ENCODE measurements at places on chromosomes 5 and 9.

GRCh38 chr5:176497852-176498251, 39.4 kb downstream of the RNF44 start:
- DNase-seq = no peak

GRCh38 chr9:120931231-120932085, 4.9 kb upstream of the TRAF1 start:
- no peak for DNase-seq

DNA sequence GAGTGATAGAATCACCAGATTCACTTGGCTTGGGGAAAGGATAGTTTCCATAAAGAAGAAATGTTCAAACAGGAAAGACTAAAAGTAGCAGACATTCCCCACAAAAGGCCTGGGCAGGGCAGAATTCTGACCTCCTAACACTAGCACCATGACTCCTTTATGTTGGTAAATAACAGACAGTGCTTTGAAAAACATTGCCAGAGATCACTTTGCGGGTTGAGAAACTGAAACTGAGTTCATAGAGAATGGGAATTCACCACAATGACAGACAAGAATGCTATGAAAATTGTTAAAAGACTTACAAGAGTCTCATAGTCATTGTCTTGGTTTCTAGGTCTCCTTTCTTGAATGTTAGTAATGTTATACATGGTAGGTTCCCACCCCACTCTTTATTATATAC, 172.5 kb upstream of the GLRA1 start:
- DNase-seq = no peak

- no peak for DNase-seq
These were observed 2287.4 kb upstream of the WWC1 start for GRCh38 chr5:166004006-166004405.

- no peak for DNase-seq
These were observed 1.8 kb downstream of the PHF19 start for GRCh38 chr9:120875195-120875565.

DNA sequence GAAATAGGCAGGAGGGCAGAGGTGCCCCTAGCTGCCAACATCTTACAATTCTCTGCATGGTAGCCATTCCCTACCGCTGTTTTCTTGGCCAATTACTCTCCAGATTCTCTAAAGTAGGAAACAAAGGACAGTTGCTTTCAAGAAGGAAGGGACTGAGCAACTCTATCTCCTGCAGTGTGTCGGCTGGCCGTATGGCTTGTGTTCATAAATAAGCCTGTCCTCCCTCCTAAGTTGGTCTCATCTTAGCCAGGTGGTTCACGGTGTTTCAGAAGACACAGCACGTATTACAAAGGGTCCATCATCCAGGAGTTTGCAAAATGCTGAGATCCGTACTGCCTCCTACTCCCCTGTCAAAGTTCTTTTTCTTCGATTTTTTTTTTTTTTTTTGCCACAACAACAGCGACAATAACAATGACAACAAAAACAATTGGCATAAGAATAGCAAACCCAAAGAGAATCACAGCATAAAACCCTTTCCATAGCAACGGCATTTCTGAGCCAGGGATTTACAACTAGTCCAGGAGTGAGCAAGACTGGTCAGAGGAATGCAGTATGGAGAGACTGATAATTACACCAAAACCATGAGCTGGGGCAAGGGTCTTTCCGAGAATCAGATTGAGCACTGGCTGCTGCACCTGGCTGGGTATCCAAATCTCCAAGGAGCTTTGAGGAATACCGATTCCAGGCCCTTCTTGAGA, 212.8 kb downstream of the SLIT3 start:
- no peak for DNase-seq

- no peak for DNase-seq
These were observed 1.3 kb downstream of the ZNF131 start for GRCh38 chr5:43121913-43122484.

GRCh38 chr9:137311171-137311985, 9.3 kb upstream of the NRARP start:
- peak; percentile 38 for DNase-seq

DNA sequence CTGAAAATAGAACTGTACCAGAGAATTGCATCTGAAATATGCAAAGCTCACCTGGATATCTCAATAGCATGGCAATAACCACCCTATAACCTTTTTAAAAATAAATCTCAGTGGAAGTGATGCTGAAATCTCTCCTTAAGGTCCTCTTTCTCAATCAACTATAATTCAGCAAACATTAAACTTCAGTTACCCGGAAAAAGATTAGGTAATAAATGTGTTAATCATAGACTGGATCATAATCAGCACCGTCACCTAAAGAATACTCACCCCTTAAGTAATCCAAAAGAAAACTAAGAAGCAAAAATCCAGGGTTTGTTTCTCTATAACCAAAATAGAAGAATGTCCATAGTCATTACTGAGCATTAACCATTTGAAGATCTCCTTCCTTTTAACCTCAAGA, 44.3 kb upstream of the DENND4C start:
- DNase-seq = no peak

DNA sequence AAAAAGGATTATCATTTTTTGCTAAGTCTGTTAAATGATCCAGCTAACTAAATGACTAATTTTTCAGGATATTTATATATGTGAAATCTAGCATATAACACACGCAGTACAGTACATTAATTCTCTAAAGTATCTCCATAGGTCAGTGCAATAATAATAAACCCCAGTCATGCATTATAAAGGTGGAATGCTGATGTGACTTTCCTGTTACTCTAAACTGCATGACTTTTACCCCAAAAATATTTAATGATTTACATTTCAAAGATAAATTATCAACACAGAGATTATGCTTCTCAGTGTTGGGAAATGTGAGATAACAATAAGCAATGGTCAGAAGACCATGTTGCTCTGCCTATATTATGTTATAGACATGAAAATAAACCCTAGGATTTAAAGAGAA, 34.1 kb upstream of the PAM start:
- no peak for DNase-seq

DNA sequence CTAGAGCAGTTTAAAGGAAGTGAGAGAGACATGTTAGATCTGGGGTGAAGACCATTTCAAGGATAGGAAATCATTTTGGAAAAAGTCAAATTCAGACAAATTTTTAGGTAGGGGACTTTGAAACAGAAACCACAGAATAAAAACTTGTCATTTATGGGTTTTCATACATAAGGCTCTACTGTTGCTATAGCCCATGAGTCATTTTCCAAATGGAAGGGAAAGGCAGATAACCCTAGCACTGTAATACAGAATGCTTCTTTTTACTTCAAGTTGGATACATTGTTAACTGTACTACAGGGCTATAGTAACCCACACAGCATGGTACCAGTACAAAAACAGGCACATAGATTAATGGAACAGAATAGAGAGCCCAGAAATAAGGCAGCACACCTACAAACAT, 455.4 kb downstream of the EBF1 start:
- no peak for DNase-seq

GRCh38 chr9:3742586-3742985, 216.8 kb upstream of the RFX3 start:
- no peak for DNase-seq

DNA sequence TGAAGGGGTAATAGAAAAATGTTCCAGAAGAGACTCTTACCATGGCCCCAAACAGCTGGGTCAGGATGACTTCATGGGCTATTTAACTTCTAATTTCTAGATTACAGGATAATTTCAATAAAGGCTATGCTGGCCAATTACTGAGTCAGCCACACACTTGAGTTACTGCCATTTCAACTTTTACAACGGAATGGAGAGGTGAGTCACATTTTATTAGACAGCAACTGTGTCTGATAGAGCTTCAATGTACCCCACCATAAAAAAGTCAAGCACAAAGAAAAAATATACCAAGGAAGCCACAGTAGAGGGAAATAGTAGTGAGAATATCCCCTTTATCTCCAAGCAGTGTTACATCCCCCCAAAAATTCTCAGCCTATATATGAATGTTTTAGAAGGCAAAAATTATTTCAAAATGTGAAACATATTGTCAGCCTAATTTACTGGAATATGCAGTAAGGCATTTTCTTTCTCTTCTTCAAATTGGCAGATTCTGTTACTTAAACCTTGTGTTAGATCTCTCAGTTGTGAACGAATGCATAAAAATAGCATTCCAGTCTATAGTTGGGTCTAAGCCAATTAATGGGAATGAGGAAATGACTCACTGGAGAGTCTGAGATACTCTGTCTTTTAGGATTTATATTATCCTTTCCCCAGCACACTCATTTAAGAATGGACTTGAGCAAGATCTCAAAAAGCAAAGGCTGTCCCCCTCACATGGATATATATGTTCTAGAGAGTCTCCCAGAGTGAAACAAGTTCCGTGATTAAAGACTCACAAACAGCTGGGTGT, 47.1 kb upstream of the RAI14 start:
- DNase-seq = no peak

- DNase-seq = no peak
These were observed 28.4 kb upstream of the AOPEP start for GRCh38 chr9:94697972-94698581.

Data from mesothelial cell of epicardium (in vitro differentiated cells).